ENCODE measurements at places on chromosomes 1 and 21.

- peak; percentile 55 for DNase-seq
These were observed 112.5 kb upstream of the F3 start for GRCh38 chr1:94654031-94654430.

DNA sequence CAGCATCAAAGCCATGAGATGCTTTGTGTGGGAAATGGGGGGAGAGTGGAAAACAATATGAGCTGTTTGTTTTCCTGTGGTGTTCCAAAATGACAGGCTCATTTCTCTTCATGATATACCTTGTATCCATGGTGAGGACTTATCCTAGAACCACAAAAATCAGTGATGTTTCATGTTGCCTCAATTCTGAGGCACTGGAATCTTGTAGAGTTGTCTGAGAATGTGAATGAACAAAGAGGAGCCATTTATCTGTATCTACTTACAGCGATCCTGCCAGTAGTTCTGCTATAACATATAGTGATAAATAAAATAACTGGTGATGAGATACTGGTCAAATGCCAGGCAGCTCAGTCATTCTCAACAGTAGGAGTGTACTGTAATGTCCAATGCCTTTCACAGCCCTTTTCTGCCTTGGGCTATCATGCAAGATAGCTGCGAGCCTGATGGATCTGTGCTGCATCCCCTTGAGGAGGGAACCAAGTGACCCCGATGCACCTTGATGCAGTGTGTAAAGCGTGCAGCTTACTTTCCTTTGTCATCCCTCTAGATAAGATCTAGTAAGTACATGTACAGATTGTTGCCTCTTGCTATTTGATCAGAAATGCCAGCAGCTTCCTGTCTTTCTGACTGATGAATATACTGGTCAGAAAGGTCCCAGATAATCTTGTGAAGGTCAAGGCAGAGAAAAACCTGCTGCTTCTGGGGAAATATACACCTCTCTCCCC is 52.8 kb downstream of the SLC44A3 start:
- no peak for DNase-seq

DNA sequence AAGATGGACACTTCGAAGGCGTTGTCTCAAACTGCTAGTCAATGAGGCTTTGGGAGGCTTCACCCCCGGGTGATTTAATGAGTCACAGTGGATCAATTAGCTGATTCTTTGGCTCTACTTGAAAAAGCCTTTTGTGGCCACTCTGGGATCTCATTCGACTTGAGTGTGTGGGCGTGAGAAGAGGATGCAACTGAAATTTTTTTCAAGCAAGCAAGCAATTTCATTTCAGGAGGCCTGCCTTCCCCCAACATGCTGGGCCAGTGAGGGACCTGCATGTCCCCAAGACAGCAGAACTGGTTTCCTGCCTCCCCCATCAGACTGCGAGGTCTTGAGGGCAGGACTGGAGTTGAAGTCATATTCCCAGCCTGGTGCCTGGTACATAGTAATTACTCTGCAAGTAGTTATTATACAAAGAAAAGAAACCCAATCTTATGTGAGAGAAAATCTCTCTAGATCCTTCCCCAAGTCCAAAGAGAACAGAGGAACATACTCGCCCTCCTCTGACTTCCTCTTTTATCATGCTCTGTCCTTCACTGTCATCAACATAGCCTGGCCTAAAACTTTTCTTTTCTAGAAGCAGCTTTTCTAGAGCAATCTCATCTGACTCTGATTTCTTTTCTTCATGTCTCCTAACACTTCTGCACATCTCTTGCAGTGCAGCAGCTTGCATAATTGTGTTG is 22.7 kb downstream of the SYT6 start:
- DNase-seq: no peak

DNA sequence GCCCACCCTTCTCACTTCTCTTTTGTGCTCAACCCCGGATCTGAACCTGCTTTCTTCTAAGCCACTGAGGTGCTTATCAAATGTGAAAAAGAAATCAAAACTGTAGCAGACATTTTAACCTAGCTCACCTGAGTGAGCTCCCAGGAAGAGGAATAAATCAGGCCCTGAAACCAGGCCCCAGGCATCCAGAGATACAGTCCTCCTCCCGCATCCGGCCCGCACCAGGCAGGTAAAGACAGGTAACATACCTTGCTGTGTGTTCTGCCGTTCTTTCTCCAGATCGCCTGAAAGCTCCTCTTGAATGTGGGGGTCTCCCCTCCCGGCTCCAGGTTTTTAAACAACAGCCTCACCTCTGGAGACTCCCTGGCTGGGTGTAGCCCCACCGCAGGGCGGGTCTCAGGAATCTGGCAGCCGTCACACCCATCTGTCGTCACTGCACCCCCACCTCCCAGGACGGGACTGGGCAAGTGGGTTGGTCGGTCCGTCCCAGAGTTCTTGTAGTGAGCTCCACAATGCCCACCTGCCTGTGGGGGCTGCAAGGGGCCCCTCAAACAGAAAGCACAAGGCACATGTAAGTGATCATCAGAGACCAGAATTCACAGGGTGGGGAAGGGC is at the start of gene LAMB3:
TSS of gene LAMB3 (minus strand) at position 305 of the 615 bp plus-strand sequence. CDS start 1,481 bp downstream, outside the sequence.
- DNase-seq: no peak

DNA sequence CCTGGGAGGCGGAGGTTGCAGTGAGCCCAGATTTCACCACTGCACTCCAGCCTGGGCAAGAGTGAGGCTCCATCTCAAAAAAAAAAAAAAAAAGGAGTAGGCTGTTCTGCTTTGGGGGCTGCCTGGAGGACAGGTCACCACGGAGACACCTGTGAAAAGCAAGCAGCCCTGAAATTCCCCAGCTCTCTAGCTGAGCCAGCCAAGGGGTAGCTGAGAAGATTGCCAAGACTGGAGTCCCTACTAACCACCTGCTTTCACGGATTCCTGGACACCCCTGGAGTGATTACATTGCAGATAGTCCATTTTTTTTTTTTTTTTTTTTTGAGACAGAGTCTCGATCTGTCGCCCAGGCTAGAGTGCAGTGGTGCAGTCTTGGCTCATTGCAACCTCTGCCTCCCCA is 12.5 kb downstream of the GPX7 start:
- DNase-seq: no peak

DNA sequence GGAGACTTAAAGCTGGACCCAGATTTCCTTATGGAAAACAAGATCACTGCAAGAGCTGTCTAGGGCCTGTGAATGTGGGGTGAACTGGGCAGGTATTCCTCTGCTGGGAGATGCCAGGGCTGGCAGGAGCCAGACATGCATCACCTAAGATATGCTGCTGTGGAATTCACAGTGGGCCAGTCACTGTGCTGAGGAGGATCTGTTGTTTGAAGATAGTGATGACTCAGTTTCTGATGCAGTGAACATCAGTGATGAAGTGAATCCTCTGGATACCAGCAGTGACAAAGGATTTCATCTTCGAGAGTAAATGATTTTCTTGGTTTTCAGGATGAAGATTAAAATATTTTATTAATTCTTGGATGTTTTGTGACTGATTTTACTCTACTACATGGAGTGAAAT is 29.9 kb upstream of the CAMSAP2 start:
- DNase-seq: no peak

DNA sequence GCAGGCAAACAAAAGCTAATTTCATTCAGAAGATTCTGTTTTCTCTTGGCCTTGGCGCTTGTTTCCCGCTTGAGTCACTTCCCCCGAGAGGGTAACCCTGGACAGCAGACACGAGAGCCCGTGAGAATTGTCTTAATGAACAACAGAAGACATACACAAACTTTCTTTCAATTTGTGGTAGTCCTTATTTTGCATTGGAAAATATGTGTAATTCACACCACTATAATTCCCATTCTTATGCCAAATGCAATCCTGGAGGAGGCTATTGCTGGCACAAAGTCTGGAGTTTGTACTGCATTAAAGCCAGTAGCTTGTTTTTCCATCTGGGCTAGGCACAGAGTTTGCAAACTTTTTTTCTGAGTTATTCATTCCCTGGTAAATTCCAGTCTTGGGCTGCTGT is 109.8 kb upstream of the IVNS1ABP start:
- no peak for DNase-seq

GRCh38 chr1:40039245-40039756 is 1.2 kb upstream of the CAP1 start:
- peak; percentile 15 for DNase-seq

DNA sequence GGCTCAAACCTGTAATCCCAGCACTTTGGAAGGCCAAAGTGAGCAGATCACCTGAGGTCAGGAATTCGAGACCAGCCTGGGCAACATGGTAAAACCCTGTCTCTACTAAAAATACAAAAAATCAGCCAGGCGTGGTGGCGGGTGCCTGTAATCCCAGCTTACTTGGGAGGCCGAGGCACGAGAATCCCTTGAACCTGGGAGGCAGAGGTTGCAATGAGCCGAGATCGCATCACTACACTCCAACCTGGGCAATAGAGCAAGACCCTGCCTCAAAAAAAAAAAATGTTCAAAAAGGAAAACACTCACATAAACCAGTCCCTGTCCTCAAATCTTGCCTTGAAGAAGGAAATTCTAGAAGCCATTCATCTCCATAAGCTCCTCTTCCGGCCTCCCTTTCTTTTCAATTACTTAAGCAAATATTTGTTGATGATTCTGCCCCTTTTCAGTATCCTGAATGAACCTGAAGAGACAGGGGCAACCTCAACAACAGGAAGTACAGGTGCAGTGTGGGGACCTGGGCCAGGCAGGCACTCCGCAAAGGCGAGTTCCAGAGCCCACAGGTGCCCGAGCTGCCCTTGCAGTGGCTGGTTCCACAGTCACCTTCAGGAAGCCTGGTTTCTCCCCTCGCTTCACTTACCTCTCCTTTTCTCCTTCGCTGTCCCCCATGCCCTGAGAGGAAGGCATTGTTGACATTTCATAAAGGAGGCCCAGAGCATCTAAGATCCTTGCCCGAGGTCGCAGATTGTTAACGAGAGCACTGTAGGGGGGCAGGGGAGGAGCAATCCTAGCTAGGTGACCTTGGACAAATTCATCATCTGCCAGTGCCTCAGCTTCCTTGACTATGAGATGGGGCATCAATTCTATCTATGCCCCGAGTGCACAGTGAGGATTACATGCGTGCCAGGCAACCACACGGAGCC is 8.9 kb upstream of the LEFTY1 start:
- DNase-seq: no peak

DNA sequence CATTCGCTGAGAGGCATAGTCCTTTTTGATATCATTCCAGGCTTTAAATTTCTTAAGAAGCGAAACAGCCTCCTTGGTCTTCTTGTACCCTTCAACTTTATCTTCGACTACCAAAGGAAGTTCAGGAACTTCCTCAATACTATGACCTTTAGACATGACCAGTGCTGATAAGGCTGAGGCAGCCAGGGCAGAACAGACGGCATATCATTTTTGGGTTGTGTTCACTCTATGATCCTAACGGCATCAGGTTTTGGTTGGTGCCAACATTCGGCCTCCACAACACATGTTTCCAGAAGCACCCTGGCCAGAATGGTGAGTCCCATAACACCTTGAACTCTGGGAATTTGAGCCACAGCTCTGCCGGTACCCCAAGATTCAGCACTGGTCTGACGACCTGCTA is 31.4 kb upstream of the MYOC start:
- DNase-seq: no peak

- DNase-seq: no peak
These were observed 122.9 kb downstream of the NUF2 start for GRCh38 chr1:163444665-163445064.

DNA sequence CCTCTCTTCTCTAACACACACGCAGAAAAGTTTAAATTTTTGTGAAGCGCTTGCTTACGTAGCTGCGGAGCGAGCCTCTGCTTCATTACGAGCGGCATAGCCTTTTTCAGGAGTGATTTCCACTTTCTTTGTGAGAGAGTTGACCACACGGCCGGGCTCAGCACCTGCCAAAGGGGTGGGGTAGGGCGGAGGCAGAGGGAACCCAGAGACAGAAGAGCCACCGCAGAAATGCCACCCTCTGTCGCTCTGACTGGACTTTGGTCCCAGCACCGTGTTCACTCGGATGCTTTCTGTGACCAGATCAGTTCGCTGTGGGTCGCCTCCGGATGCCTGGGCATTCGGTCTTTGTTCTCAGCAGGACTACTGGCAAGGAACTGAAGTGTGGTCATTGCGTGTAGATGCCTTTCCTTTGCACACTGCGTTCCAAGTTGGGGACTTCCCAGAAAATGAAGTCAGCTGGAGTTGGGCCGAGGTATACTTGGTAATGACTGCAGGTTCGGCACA is 883 bp downstream of the CHODL start:
- DNase-seq: no peak

DNA sequence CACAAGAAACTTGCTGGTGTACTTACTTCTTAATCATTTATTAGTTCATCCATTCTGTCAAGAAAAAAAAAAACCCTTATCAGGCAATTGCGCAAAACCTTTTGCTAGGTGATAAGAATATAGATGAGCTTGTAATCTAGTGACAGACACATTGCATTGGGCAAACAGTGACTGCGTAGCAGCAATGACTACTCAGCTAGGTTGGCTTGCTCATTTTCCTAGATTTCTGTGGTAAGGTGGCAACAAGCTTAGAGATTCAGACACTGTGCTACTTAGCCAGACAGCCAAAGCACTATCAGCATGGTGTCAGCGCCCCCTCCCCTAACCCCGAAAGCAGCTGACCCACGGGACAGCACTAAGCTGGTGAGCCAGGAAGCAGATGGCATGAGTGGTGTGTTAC is 203.1 kb downstream of the BARHL2 start:
- no peak for DNase-seq

GRCh38 chr21:31351438-31351837 is 7.4 kb upstream of the TIAM1 start:
- DNase-seq: peak; percentile 57

DNA sequence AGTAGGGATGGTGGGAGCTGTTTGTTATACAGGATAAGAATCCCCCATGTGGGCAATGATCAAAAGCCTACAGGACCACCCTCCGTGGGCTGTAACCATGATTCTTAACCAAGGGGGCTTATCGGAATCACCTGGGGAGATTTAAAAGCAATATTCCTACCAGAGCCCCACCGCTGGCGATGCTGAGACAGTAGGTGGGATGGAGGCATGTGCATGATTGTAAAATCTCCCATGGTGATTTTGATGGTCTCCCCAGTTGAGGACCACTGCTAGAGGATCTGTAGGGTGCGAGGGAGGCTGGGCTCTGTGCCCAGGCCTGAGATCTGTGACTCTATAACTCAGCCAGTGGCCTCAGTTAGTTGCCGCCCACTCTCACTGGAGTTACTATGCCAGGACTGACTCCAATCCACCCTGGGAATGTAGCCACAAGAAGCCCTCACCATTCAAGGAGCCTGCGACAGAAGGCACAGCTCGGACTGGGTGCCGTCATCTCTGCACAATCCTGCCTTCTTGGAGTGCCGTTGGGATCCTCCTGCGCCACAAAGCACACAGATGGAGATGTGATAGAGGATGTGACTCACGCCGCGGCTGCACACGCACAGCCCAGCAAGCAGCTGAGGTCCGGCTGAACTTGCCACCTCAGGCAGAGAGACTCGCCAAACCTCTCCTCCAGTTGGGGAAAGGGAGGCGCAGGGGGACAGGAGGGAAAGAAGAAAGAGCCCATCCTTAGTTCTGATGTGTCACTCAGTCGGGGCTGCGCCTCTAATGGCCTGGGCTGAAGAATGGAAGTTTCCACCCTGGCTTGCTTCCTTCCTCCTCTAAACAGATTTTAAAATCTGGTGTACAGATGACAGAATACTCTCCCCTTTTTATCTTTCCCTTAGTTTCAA is 26.5 kb downstream of the AKNAD1 start:
- DNase-seq: no peak

DNA sequence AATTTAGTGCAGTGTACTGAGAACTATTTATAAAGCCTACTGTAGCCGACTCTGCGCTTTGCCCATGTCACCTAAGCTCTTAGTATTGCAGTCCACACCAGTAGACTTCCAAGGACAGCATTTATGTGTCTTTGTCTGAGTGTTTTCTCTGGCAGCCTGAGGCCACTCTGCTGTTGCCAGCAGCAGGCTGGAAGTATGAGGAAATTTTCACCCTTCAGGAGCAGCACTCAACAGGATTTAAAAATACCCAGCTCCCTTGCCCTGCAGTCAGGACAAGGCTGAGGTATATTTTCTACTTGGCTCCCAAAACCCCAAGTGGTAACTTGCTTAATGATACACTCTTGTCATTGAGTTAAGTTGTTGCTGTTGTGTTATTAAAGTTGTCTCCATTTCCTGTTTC is 230.1 kb downstream of the SRGAP2C start:
- DNase-seq: no peak

Measured in NT2/D1 (cell line).